ENCODE measurements at places on chromosomes 6 and 20.

GRCh38 chr6:137926207-137926731 is 59.2 kb downstream of the TNFAIP3 start:
- DNase-seq = no peak

GRCh38 chr6:49264909-49265308 is 198.1 kb downstream of the MMUT start:
- no peak for DNase-seq

DNA sequence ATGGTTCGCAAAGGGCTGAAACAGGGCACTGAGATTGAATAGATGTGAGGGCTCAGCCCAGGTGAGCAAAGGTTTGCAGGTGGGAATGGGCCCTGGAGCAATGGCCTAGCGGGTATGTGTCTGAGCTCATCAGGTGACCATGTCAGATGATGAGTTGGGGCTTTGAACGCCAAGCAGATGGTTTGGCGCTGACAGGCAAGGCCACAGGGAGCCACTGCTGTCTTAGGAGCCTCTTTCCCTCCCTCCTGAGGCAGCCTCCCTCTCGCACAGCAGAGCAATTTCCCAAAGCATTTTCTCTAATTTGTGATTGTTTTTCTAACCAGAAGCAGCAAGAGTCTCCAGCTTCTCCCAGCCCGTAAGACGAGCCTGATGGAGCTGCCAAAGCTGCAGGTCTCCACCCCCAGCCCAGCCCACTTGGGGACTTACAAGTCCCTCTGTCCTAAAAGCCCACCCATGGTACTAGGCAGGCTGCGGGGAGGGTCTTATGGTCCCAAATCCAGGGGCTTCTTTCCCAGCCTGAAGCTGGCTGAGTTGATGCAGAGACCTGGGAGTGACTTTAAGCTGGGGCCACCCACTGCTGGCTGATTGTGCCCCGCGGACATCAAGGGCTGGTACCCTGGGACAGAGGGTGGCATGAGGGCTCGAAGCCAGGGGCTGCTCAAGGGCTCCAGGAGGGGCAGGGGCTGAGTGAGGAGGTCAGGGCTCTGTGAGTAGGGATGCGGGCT is 11.6 kb downstream of the CDH22 start:
- no peak for DNase-seq

DNA sequence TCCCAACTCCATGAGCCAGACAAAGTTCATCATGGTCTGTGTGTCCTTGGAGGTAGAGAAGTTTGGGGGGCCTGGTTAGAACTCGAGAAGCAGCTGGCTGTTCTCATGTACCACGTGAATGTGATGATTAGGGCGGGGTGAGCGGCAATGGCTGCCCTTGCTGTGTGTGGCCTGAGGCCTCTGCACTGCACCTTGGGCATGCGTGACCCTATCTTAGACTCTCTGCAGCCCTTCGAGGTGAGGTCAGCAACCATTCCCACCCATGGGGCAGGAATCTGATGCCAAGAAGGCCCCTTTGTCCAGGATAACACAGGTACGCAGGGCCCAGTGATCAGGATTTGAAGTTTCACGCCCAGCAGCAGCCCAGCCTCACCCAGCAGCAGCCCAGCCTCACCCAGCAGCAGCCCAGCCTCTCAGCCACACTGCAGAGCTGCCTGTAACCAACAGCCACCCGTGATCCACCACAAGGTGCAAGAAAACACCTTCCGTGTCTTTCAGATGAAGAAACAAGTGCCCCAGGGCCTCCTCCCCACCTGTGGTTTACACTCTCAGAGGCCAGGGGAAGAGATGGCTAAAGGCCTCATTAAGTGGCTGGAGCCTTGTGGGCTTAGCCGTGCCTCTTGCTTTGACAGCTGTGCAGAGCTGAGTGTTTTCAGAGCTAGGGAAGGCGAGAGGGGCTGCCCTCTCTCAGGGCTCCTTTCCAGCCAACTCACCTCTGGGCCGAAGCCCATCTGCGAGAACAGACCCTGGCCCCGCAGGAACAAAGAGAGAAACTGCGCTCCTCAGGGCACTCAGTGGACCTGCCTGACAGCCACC is 195.2 kb upstream of the CDH4 start:
- DNase-seq = no peak

DNA sequence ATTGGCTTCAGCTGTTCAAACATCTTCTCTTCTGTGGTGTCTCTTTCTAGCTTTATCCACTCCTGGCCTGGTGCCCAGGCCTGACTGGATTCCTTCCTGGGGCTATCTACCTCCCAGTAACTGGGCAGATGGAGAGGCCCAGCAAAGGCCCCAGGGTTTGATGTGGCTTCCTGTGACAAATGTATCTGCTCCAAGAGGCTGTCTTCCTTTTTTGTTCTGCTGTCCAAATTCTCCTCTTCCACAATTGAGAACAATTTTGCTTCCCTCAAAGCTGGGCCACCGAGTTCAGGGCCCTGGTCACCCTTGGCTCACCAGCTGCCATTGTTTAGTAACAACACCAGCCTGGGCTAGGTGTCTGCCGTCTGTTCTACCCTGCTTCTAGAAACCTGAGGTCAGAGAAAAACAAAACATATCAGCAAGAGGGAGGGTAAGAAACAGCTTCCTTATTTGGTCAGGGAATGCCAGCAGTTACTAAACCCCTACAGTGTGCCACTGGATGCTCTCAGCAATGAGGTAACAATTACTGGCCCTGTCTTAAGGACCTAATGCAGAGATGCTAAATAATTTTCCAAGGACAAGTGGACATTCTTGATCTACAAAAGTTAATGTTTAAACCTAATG is 3.9 kb downstream of the ZFP57 start:
- no peak for DNase-seq

- DNase-seq = no peak
These were observed 407.3 kb upstream of the FLRT3 start for GRCh38 chr20:14744723-14745122.
